Vagina (tissue), 2 donors: ENCODE measurements at places on chromosomes 4 and X. TPM values are rescaled to one million over a fixed set of nuclear protein-coding genes. Genes with fewer than 3 reads are reported as not detected.

BST1 gene
- 5.2 TPM for total RNA-seq

LRCH2 gene
- total RNA-seq, result 10.1 TPM

SYN1 gene
- total RNA-seq, result 2.7 TPM

CCDC158 gene
- total RNA-seq, result not detected

- H3K27me3 ChIP-seq, result no peaks in the 10 kb centered on the region
- no peaks in the 10 kb centered on the region for H3K36me3 ChIP-seq
- no peak overlapping the region for H3K27ac ChIP-seq
Measured at GRCh38 chr4:84917086-84917821, 49.2 kb downstream of the WDFY3 start.

- peak; percentile 94 for DNase-seq
- H3K4me3 ChIP-seq, result peak overlapping the region; percentile 67
- H3K36me3 ChIP-seq, result no peaks in the 10 kb centered on the region
- H3K27me3 ChIP-seq, result no peaks in the 10 kb centered on the region
- peaks cover 12% of the 10 kb centered on the region for H3K4me1 ChIP-seq
- peak overlapping the region; percentile 79 for H3K27ac ChIP-seq
Measured at GRCh38 chr4:78056265-78057129, 626 bp upstream of the FRAS1 start.

DNA sequence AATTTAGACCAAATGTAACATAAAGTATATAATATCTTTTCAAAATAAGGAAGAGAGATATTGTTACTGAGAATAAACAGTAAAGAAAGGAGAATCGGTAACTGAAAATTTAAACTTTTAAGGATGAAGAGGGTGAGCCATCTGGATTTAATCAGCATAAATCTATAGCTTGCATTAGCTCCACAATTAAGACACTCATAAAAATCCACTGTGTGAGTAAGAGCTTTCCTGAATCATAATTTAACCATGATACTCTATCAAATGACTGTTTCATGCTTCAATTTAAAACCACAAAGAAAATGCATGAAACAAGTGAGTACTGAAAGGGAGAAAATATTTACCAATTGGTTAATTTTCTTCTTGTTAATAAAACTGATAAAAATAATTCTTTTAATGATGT, 951.5 kb upstream of the SLIT2 start:
- H3K27ac ChIP-seq, result no peak overlapping the region
- H3K27me3 ChIP-seq, result no peaks in the 10 kb centered on the region
- H3K4me1 ChIP-seq, result no peaks in the 10 kb centered on the region

GRCh38 chr4:15234116-15234855, 193.5 kb upstream of the C1QTNF7 start:
- no peaks in the 10 kb centered on the region for H3K27me3 ChIP-seq
- H3K4me1 ChIP-seq, result peaks cover 51% of the 10 kb centered on the region
- H3K4me3 ChIP-seq, result no peak overlapping the region
- no peaks in the 10 kb centered on the region for H3K36me3 ChIP-seq
- DNase-seq, result no peak

- no peaks in the 10 kb centered on the region for H3K27me3 ChIP-seq
- H3K4me3 ChIP-seq, result no peak overlapping the region
- H3K4me1 ChIP-seq, result no peaks in the 10 kb centered on the region
- no peak for DNase-seq
- H3K36me3 ChIP-seq, result no peaks in the 10 kb centered on the region
Measured at GRCh38 chr4:136829280-136829679, 703.0 kb downstream of the PCDH18 start.

DNA sequence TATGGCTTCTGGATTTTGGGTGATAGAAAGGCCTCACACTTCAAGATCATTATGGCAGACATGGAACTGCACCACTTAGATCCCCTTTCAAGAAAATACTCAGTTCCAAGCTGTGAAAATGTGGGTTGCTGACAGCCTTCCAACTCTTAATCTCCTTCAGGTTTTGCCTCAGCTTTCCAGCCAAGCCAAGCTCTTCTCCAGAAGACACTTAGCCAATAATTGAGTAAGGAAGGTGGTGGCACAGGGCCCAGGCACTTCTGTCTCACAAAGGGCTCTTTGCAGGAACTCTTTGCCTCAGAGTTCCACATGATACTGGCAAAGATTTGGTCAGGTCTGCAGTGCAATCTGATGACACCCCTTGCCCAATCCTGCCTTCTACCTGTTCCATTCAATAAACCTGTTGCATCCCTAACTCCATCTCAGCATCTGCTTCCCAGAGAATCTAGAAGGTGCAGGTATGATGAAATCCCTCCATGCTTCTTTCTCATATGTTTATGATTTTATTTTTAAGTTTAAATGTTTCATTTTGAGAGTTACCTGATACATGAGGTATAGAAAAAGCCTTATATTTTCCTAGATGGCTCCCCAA, 30.6 kb downstream of the ANXA5 start:
- no peak overlapping the region for H3K4me3 ChIP-seq
- no peaks in the 10 kb centered on the region for H3K4me1 ChIP-seq
- peaks cover 34% of the 10 kb centered on the region for H3K36me3 ChIP-seq
- H3K27ac ChIP-seq, result no peak overlapping the region

DNA sequence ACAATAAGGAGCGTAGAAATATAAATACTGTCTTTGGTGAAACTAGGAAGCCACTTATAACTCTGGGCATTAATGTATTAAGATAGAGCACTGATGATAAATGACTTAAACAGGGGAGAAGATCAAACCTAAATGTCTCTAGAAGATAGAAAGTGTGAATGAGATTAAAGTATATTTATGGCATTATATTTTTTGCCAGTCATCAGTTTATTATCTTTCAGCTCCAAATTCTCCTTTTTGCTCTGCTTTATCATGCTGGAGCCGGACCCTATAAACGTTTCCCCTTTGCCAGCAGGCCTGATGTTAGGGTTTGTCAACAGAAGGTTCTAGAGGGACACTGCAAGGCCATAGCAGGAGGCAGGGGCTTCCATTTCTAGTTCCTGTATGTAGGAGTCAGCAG, 76.4 kb downstream of the TBC1D19 start:
- H3K27me3 ChIP-seq, result no peaks in the 10 kb centered on the region
- no peak overlapping the region for H3K4me3 ChIP-seq
- H3K36me3 ChIP-seq, result no peaks in the 10 kb centered on the region
- DNase-seq, result no peak
- H3K27ac ChIP-seq, result no peak overlapping the region
- H3K4me1 ChIP-seq, result no peaks in the 10 kb centered on the region

DNA sequence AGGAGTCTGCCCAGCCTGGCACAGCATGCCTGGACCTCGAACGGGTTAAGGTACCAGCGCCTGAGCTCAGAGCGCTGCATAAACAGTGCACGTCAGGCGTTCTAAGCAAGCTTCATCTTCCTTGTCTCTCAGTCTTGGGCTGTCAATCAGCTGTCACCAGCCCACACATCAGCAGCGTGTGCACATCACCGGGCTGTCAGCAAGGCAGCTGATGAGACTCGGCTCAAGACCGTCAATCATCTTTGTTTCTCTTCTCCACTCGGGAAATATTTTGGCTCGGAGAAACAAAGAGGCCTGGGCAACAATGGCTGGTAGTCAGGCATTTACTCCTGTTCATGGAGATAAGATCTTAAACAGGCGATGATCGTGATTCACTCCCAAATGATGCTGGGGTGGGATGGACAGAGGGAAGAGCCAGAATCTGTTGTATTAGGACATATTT, 141.3 kb downstream of the LDB2 start:
- H3K27me3 ChIP-seq, result no peaks in the 10 kb centered on the region
- peaks cover 9% of the 10 kb centered on the region for H3K4me1 ChIP-seq
- no peak for DNase-seq
- H3K4me3 ChIP-seq, result no peak overlapping the region

GRCh38 chrX:69019073-69019890, 146.0 kb downstream of the PJA1 start:
- no peak overlapping the region for H3K27ac ChIP-seq
- H3K4me3 ChIP-seq, result no peak overlapping the region
- H3K36me3 ChIP-seq, result no peaks in the 10 kb centered on the region
- H3K27me3 ChIP-seq, result no peaks in the 10 kb centered on the region
- DNase-seq, result peak; percentile 74

GRCh38 chr4:2728806-2729532, 27.2 kb downstream of the TNIP2 start:
- H3K36me3 ChIP-seq, result peaks cover 42% of the 10 kb centered on the region
- no peaks in the 10 kb centered on the region for H3K4me1 ChIP-seq
- H3K4me3 ChIP-seq, result no peak overlapping the region
- H3K27ac ChIP-seq, result no peak overlapping the region
- H3K27me3 ChIP-seq, result no peaks in the 10 kb centered on the region

- no peak for DNase-seq
- no peaks in the 10 kb centered on the region for H3K27me3 ChIP-seq
- no peaks in the 10 kb centered on the region for H3K36me3 ChIP-seq
Measured at GRCh38 chr4:1255699-1256098, 6.8 kb upstream of the CTBP1 start.

DNA sequence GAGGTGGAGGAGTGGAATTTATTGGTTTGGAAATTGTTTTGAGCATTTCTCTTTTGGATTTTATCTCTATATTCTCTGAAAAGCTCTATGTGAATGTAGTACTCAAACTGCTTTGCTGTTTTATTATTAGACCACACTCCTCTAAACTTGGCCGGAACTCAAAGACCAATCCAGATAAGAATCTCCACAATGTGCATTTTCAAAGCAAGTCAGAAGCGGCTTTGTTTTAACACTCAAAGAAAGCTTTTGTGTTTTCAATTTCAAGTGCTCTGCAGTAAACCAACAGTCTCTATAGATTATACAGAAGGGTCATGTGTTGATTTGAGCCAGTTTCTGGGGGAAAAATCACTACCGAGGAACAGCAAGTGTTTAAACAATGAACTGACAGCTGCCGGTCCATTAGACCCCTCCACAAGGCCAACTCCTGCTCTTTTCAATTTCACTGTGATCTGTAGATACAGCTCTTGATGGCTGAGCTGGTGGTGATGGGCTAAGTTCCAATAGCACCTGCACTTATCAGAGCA, 79.4 kb downstream of the FTHL17 start:
- no peaks in the 10 kb centered on the region for H3K27me3 ChIP-seq
- H3K36me3 ChIP-seq, result no peaks in the 10 kb centered on the region
- no peak overlapping the region for H3K4me3 ChIP-seq
- no peak for DNase-seq
- no peak overlapping the region for H3K27ac ChIP-seq

- no peaks in the 10 kb centered on the region for H3K36me3 ChIP-seq
- H3K27me3 ChIP-seq, result no peaks in the 10 kb centered on the region
- H3K4me1 ChIP-seq, result no peaks in the 10 kb centered on the region
- H3K4me3 ChIP-seq, result no peak overlapping the region
- DNase-seq, result no peak
Measured at GRCh38 chrX:19091596-19091995, 30.7 kb downstream of the ADGRG2 start.

DNA sequence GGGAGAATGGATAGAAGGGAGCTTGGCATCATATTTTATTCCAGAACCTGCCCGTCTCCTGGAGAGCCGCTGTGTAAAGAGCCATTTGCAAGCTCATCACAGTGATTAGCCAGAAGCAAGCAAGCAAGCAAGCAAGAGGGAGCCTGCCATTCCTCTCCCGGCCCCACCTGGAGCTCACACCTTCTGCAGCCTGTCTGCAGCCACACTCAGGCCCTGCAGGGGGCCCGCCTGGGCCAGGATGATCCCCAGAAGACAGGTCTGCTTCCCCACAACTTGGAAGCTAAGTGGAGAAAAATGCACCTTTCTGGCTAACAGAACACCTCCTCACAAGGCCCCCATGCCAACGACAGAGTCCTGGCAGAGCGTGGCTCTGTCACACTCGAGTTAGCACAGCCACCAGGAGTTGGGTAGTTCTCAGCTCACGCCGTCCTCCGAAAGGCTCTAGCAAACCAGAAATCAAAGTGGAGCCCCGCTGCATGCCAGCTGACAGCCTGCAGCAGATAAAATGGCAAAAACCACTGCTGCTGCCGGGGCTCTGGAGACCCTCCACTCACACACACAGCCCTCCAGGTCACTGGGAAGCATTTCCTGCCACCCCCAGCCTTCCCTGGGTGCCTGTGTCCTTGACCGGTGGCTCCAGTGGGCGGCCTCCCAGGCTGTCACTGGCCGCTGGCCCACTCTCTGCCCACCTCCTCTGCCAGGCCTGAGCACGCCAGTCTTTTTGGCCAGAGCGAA, 54.9 kb downstream of the DCTD start:
- H3K36me3 ChIP-seq, result no peaks in the 10 kb centered on the region
- no peaks in the 10 kb centered on the region for H3K4me1 ChIP-seq
- H3K27ac ChIP-seq, result no peak overlapping the region
- no peaks in the 10 kb centered on the region for H3K27me3 ChIP-seq
- no peak for DNase-seq
